ENCODE measurements at places on chromosomes 1 and 21. TPM values are rescaled to one million over a fixed set of nuclear protein-coding genes. Genes with fewer than 3 reads are reported as not detected.

GRCh38 chr1:65289449-65289848 is 19.9 kb upstream of the DNAJC6 start:
- no peak for DNase-seq

- DNase-seq, result no peak
These were observed 244.7 kb downstream of the PTPRU start for GRCh38 chr1:29481031-29481430.

GRCh38 chr21:42366292-42367010 is at the start of gene TFF1:
TFF1 (minus strand) TSS chr21:42366535; CDS start chr21:42366495, 40 bp downstream.
- DNase-seq, result no peak

GRCh38 chr21:32728848-32729247 is 1.0 kb upstream of the SYNJ1 start:
- DNase-seq, result no peak

COL16A1 gene
- total RNA-seq, result 120 TPM
